ENCODE measurements at places on chromosomes 12 and 14. TPM values are rescaled to one million over a fixed set of nuclear protein-coding genes. Genes with fewer than 3 reads are reported as not detected.
A peak's percentile ranks its signal among the peaks of the same experiment; 100 is the strongest.

GRCh38 chr12:118391836-118392235 is 15.5 kb downstream of the SUDS3 start:
- DNase-seq, result no peak

GRCh38 chr12:126537961-126538530 is 1472.8 kb downstream of the AACS start:
- no peak for DNase-seq

DNA sequence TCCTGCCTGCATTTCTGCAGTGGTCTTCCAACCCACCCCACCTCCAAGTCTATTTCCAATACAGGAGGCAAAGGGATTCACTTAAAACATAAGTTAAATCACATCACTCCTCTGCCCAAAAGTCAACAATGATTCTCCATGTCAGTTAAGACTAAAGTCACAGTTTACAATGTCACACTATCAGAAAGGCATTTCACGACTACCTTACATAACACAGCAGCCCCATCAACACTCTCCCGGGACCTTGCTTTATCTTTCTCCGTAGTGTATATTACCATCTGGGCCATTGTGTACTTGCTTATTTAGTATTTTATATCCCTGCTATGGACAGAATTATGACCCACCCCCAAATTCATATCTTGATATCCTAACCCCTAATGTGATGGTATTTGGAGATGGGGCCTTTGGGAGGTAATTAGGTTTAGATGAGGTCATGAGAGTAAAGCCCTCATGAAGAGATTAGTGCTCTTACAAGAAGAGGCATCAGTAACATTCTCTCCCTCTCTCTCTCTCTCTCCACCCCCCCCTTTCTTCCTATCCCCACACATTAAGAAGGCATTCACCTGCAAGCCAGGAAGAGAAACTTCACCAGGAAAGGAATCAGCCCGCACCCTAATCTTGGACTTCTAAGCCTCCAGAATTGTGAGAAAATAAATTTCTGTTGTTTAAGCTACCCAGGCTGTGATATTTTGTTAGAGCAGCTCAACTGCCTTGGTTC is 112.7 kb downstream of the GXYLT1 start:
- DNase-seq, result no peak

FAM186B gene
- 0.28 TPM for total RNA-seq

GRCh38 chr12:66119229-66119869 is 11.2 kb downstream of the LLPH start:
- peak; percentile 29 for DNase-seq

GRCh38 chr12:50538182-50538581 is 33.4 kb downstream of the DIP2B start:
- no peak for DNase-seq

DNA sequence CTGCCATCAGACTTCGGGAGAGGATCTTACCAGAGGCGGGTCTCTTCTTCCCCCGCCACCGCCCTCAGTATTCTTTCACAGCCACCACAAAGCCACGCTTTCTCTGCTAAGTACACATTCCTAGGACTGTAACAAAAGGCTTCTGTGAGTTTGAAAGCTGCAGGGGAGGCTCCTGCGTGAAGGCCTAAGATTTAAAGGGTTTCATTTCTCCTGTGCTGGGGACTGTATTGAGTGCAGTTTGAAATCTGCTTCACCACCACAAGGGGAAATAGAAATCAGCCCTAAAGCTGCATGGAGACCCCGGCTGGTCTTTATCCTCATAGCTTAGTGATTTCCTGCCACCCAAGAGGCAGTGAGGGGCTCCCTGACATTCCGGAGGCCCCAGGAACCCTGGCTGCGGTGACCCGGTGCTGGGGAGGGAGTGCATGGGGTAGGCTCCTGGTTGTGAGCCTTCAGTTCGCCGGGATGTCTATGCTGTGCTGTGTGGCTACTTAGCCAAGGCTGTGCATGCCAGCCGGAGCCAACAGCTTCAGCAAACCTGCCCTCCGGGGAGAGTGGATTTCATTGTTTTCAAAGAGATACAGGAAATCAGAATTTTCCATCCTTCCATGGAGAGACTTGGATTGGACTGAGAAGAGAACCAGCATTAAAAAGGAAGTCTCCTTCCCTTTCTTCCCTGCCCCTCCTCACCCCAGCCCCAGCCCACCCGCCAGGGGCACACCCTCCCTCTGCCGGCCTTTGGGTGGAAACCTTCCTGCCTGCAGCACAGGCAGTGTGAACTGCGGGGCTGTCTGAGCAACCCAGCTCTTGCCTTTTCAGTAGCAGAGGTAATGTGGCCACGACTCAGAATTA is 163.3 kb downstream of the ETV6 start:
- peak; percentile 27 for DNase-seq

GRCh38 chr14:69972755-69973154 is 93.5 kb downstream of the SMOC1 start:
- no peak for DNase-seq

SLC25A47 gene
- total RNA-seq, result not detected

DNA sequence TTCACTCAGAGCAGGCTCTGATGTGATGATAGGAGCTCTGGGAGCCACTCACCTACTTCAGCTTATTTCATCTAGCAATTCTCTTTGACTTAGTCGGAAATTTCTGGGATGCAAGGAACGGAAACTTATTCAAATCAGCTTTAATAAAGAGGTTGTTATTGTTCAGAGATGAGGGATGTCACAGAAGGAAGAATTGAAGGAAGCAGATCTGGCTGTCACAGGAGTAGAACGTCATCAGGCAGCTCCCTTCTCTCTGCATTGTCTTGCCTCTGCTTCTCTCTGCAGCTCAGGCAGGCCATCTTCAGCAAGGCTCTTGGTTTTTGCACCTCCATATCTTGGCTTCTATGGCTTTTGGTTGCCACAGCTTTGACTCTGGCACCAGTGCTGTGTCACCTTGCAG is 7.6 kb upstream of the TMEM30B start:
- DNase-seq, result no peak

DNA sequence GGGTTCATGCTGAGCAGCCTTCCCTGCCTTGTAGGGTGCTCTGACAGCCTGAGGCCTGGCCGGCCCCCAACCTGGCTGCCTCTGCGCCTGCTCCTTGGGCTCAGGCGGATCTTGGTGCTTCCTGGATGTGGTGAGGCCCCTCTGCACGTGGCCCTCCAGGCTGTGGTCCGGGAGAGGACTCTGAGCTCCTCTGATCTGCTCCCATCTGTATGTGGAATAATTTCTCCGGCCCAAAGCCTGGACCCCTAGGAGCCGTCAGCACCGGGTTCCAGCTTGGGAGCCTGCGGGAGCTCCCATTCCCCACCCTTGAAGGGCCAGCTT is 21.3 kb upstream of the EIF2B2 start:
- DNase-seq, result no peak

FAM90A1 gene
- not detected for total RNA-seq

SLC15A4 gene
- total RNA-seq, result 21.9 TPM

DNA sequence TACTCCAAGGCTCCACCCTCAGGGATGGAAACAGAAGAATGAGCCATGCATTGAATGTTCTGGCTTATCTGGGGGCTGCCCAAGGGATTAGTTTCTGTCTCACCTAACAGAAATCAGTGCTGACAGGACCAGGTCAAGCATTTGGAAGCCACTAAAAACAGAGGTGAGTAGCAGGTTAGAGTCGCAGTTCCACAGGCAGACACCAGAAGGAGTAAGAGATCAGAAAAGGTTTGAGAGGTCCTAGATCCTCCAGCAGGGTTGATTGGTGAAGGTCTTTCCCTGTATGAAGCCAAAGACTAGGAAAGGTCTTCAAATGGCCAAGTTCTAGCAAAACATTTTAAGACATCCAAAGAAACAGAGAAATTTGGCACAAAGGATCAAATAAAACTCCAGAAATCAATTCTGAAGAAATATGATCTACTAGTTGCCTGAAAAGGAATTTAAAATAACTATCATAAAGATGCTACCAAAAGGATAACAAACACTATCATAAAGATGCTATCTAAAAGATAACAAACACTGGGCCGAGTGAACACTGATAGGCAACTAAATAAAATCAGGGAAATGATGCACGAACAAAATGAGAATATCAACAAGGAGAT is 19.5 kb upstream of the TTC9 start:
- DNase-seq, result peak; percentile 21

NEMP1 gene
- 14.7 TPM for total RNA-seq

EML5 gene
- total RNA-seq, result 22.2 TPM

- no peak for DNase-seq
These were observed 141.0 kb downstream of the GRIP1 start for GRCh38 chr12:66537876-66538275.

GRCh38 chr14:70576891-70577290 is 23.6 kb downstream of the MED6 start:
- DNase-seq, result no peak

USP44 gene
- total RNA-seq, result 33.5 TPM

MYH6 gene
- total RNA-seq, result not detected

- no peak for DNase-seq
These were observed 119.5 kb downstream of the LRRK2 start for GRCh38 chr12:40344312-40344711.

DNA sequence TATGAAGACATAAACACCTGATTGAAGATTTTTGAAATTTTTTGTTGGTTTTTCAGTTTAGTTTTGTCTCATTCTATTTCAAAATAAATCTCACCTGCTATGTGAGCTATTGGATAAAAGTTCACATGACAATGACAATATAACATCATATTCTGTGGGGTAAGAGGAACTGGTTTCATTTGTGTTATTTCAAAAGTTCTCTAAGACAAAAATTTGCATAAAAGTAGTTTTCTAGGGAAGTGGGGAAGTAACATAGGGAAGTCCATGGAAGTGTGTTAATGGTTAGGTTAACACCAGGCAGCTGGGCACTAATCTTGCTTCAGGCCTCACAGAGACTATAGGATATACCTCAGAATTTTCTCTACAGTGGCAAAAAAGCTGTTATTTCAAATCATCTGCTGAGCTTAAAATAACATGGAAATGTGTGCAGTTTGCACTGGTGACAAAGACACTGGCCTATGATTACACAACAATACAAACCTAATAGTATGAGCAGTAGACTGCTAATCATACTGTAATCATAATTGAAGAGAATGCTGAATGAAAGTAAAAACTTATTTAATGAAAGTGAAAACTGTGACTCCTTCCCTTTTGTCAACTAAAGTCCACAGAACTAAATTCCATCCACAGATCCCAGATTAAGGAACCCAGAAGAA is 710.6 kb upstream of the TMEM132C start:
- DNase-seq, result no peak

INSM2 gene
- not detected for total RNA-seq

OR11G2 gene
- not detected for total RNA-seq

NEDD1 gene
- total RNA-seq, result 48.0 TPM

NFATC4 gene
- 15.6 TPM for total RNA-seq

P2RX7 gene
- 0.18 TPM for total RNA-seq

GRCh38 chr12:55684761-55685370 is 22.8 kb downstream of the ITGA7 start:
- no peak for DNase-seq

DNA sequence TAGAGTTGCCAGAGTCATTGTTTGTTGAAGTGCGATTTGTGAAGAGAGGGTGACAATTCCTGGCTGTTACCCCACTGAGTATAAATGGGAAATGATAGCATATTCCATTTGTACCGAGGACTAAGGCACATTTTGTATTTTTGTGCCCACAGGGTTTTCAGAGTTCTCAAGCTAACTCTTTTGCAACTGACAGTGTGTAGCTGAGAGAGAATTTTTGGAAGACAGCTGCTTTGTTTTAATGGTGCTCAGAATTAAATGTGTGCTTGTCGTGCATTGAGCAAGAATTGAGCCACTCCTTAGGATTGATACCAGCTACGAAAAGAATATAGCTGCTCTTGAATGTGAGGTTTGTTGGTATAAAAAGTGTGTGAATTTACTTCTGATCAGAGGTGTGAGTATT is 21.7 kb downstream of the ANKRD13A start:
- no peak for DNase-seq

- peak; percentile 24 for DNase-seq
These were observed 13.2 kb downstream of the STK38L start for GRCh38 chr12:27257104-27257843.

DNA sequence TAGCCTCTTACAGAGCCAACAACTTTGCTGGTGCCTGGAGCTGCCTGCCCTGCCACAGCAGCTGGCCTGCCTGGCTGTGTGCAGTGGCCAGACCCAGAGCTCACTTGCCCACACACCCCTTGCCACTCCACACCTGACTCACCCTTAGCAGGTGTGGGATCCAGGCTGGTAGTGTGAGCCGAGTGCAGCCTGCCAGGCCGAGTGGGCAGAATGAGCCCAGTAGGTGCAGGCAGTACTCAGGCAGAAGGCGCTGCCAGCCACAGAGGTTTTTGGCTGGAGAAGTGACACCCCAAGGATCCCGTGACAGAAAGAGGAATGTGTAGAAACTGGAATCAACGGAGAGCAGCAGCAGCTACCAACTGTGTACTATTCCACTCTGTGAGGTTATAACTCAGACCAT is 29.8 kb upstream of the PYGL start:
- no peak for DNase-seq

KRT2 gene
- total RNA-seq, result not detected

- DNase-seq, result no peak
These were observed 73.4 kb downstream of the CAPZA3 start for GRCh38 chr12:18811273-18811672.

AKAP5 gene
- 0.72 TPM for total RNA-seq

- DNase-seq, result peak; percentile 82
These were observed 15.2 kb upstream of the PLEKHG6 start for GRCh38 chr12:6295094-6295811.

DNA sequence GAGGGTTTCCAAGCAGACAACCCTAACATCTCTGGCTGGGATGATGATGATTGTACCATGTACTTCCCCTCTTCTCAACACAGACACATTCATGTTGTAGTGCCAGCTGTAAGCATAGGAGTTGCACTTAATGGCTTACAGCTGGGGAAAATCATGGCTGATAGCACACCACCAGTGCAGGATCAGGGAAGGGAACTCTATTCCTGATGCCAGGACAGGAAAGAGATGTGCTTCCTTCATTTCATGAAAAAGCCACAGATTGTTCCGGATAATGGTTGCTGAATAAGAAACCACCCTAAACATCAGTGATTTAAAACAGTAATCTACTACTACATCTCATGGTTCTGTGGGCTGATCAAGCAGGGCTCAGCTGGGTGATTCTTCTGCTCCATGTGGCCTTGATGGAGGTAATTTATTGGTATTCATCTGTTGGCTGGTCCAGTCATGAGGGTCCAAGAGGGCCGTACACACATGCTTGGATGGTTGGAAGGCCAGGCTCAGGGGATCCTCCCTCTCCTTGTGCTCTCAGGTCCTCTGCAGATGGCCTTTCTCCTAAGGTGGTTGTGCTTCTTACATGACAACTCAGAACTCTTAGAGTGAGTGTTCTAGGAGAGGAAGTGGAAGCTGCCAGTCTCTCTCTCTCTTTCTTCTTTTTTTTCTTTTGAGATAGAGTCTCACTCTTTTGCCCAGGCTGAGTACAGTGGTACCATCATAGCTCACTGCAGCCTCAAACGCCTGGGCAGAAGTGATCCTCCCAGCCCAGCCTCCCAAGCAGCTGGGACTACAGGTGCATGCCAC is 16.5 kb downstream of the TRAF3 start:
- DNase-seq, result no peak

GRCh38 chr12:108120863-108121165 is 8.3 kb upstream of the WSCD2 start:
- no peak for DNase-seq

DNA sequence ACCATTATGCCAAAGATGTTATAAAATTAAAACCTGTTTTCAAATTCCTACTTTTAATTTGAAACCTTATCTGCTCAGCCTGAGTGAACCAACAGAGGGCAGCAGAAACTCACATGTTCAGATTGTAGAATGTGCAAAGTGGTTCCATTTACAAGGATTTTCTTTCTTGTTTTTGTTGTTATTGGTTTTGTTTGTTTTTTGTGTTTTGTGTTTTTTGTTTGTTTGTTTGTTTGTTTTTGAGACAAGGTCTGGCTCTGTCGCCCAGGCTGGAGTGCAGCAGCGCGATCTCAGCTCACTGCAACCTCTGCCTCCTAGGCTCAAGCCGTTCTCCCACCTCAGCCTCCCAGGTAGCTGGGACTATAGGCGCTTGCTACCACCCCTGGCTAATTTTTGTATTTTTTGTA is 22.8 kb upstream of the GARIN2 start:
- peak; percentile 58 for DNase-seq

KRT78 gene
- total RNA-seq, result not detected

Measured in IMR-90 (cell line).